ENCODE measurements at places on chromosomes 7 and 10.

- DNase-seq, result no peak
Observed at GRCh38 chr10:31081937-31082840, 50.5 kb upstream of the ZNF438 start.

DNA sequence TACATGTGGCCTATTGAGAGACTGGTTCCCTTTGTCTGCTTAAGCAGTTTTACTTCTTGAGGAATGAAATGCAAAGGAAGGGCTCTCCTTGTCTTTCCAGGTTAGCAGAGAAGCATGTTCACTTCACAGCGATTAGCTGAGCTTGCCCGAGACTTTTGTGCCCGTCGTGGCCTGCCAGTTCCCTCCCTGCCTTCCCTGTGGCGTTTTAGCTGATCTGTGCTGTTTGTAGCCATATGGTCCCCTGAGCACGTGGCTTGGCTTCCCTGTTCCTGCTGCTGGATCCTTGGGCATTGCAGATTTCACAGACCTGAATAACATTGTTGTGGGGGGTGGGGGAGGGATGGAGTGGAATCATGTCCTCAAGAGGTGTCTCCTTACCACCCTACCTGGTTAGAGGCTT is 61.8 kb downstream of the SND1 start:
- DNase-seq, result peak; percentile 76

- no peak for DNase-seq
Observed at GRCh38 chr10:22545643-22546042, 168.7 kb downstream of the PIP4K2A start.

DNA sequence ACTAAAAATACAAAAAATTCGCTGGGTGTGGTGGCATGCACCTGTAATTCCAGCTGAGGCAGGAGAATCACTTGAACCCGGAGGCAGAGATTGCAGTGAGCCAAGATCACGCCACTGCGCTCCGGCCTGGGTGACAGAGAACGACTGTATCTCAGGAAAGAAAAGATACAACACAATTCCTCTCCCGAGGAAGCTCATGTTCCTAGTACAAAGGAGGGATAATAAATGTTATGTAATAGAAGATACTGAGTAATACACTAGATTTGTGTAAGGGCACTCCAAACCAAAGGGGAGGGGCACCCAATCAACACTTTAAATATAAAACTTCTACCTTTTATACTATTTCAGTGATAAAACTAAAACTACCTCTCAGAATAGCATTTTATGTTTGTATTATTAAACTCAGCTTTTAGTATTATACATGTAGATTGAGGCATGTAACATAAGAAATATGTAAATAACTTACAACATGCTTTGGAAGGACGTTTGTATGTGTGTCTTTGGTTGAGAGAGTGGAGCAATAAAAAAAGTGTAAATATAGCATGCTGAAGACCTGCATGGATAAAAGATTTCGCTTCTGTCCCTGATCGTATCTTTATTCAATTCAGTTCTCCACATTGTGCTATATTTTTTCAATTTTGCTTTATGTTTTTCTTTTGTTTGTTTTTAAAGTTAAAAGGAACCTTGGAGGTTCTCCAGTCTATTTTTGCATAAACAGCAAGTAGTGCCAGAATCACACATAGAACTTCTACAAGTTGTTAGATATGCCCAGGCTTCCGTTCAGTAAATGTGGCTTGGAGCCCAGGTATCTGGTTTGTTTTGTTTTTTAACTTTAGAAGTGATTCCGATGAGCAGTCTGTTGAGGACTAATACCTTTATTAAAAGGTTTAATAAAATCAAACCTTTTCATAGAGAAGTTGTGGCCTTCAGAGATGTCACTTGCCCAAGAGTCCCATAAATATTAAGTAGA is 71.9 kb downstream of the WAC start:
- no peak for DNase-seq

DNA sequence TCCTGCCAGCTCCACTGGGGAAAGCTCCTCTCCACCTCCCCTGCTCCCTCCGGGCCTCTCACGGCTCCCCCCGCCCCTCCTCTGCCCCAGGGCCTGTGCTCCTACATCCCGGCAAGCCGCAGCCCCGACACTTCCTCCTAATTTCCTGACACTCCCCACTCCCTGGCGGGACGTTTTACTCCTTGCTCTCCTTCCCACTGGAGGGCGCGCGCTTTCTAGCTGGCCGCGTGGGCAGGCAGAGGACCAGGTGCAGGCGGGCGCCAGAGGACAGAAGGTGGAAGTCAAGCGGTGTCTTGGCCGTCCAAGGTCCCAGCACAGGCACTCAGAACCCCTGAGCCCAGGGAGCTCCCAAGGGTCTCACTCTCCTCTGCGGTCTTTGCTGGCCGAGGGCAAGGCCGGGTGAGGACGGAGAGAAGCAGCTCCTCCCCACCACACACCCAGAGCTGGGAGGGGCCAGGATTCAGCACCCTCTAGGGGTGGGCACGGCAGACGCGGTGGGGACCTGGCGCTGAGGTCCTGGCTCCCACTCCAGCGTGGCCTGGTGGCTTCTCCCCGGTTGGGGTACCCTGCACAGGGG is 19.1 kb downstream of the ADAM8 start:
- no peak for DNase-seq

GRCh38 chr7:46716926-46717325 is 795.9 kb upstream of the IGFBP3 start:
- no peak for DNase-seq

DNA sequence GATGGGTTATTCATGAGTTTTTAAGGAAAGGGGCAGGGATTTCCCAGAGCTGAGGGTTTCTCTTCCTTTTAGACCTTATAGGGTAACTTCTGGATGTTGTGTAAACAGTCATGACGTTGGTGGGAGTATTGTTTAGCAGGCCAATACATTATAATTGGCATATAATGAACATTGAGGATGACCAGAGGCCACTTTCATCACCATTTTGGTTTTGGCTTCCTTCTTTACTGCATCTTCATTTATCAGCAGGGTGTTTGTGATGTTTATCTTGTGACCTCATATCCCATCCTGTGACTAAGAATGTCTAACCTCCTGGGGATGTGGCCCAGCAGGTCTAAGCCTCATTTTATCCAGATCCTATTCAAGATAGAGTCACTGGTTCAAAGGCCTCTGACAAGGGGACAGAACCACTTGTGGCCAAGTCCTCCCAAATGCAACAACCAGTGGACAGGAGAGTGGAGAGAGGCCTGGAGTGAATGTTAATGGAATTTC is 77.3 kb upstream of the RPA3 start:
- no peak for DNase-seq

GRCh38 chr7:6705959-6706665 is 635 bp downstream of the ZNF12 start:
- no peak for DNase-seq

- DNase-seq, result no peak
Observed at GRCh38 chr10:86284355-86285105, 82.1 kb downstream of the GRID1 start.
